Heart left ventricle (tissue), 16 donors: ENCODE measurements at places on chromosomes 5 and 9.

DNA sequence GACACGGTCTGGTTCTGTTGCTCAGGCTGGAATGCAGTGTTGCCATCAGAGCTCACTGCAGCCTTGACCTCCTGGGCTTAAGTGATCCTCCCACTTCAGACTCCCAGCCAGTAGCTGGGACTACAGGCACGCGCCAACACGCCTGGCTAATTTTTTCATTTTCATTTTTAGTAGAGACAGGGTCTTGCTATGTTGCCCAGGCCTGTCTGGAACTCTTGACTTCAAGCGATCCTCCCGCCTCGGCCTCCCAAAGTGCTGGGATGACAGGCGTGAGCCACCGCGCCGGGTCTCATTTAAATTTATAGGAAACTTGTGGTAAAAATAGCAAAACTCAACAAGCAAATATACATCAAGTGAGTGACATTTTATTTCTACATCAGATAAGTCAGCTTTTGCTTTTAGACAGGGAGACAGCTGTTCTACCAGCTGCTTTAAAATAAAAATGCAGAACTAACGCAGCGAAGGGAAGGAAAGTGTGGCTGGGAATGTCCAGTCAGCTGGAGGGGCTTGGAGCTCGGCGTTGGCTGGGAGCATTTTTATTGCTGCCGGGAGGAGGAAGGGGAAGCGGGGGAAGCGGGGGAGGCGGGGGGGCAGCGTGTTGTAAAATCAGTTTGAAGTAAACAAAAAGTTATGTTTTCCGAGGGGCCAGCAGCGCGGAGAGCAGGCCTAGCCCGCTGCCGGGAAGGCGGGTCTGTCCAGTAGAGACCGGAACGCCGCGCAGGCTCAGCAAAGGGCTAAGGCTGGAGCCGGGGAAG lies 707 bp upstream of the ZFYVE16 start:
- peak; percentile 17 for DNase-seq

DNA sequence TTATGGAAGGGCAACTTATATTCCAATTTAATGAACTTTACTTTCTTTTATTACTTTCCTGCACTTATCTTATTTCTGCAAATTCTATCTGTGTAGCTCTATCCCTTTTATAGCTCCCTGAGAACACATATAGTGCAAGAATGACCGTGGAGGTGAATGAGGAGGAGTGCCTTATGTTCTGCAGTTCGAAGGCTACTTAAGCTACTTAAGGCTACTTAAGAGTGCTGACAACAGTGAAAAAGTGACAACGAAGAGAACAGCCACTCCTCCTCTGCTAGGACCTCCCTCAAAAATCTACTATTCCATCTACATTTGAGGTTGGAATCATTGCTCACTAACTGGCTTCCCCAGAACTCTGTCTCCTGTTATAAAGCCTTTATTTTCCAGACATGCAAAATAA lies 1365.7 kb upstream of the C9orf72 start:
- no peak for DNase-seq

DNA sequence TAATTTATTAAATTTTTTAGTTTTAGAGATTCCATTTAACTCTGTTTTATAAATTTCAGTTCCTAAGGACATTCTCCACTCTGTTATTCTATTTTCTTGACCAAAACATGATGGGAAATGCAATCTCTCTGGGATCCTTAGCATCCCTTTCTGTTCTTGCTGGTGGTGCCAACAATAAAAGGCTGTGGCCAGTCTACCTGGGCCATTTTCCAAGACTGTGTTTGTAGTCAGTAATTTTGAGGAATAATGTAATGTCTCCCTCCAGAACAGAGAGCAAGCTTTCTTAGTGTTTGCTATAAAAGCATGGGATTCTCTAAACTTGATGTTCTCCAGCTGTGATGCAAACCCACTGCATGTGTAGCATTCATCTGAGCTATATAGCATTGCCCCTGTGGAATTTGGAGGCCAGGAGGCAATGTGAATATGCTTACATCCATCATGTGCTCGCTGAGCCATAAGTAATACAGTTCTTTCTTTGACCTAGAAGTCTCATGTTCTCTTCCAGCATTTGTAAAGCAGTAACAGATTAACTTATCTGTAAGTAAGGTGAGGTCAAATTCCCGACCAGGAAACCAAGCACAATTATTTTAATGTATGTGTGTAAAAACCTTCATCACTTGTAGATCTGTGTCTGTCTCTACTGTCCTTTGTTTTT lies 211.5 kb upstream of the TAS2R1 start:
- no peak for DNase-seq

- DNase-seq, result no peak
These were observed 105.2 kb downstream of the DPYSL3 start for GRCh38 chr5:147404706-147405105.

- DNase-seq, result peak; percentile 35
These were observed 49.1 kb downstream of the IPPK start for GRCh38 chr9:92620845-92621244.

DNA sequence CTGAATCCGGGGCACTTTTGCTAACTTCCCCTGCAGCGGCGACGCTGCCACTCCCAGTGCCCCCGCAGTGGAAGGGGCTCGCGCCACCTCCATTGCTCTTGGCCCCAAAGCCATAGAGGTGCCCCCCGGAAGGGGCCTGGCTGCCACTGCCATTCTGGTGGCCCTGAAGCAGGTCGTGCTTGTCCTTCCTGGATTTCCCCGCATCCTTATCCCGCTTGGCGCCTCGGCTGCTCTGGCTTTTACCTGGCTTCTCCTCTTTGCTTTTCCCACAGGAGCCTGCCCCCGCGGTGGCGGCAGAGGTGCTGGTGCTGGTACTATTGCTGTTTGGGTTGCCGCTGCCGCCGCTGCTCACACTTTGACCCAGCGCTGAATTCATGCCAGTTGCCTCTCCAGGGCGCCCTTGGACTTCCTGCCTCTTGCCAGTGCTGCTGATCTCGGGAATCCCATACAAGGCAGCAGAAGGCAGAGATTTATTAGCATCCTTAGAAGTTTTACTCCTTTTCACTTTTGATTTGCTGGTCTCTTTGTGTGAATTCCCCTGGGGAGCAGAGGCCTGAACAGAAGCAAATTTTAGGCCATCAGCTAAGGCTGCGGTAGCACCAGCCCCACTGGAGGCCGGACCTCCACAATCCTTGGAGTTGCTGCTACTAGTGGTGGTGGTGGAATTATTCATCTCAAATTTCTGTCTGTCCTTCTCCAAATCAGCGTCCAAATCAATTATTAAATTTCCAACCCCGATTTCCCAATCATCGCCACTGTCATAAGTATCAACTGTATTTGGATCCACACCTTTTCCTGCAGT lies 2.1 kb downstream of the ZNF608 start:
- DNase-seq, result peak; percentile 78
